ENCODE measurements at places on chromosomes 11 and 22.

GRCh38 chr22:45478108-45478771 is 24.4 kb upstream of the FBLN1 start:
- no peak for DNase-seq

- no peak for DNase-seq
Measured at GRCh38 chr11:36218283-36218921, 70.8 kb downstream of the COMMD9 start.

DNA sequence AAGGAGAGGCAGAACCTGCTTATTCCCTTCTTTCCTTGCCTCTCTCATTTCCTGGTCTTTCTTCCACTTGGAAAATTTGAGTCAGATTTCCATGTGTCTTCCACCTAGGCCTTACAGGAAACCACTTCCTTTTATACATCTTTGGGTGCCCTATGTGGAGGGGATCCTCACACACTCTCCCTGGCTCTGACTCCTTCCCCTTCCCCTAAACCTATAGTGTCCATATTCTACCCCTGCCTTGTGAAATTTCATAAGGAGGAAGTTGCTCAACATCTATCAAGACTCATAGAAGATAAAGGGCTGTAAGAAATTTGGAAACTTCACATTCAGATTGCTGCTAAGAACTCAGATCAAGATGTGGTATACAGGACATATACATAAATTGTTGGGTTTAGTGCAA is 20.4 kb downstream of the TUG1 start:
- DNase-seq, result no peak

GRCh38 chr11:102488208-102488607 is 35.6 kb upstream of the TMEM123 start:
- no peak for DNase-seq

DNA sequence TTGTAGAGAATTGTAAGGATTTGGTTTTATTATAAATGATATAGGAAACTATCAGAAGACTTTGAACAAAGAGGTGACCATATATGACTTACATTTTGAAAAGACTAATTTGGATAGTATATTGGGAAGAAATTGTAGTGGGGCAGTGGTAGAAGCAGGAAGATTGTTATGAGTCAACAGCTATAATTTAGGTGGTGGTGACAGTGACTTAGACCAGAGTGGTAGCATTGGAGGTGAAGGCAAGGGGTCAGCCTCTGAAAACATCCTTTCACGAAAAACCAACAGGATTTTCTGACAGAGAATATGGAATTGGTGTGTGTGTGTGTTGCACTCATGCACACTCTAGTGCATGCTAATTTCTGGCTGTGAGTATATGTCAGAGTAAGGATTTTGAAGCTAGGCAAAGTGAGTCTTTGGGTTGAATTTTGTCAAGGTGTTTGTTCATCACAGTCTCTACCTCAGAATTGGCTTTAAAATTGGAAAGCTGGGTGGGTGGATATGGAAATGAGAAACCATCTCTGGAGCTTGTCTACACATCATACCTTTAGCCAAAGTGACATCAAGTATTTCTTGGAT is 8.2 kb upstream of the HBE1 start:
- DNase-seq, result no peak

- DNase-seq, result no peak
Measured at GRCh38 chr11:61855939-61856680, 28.0 kb downstream of the FADS2 start.

DNA sequence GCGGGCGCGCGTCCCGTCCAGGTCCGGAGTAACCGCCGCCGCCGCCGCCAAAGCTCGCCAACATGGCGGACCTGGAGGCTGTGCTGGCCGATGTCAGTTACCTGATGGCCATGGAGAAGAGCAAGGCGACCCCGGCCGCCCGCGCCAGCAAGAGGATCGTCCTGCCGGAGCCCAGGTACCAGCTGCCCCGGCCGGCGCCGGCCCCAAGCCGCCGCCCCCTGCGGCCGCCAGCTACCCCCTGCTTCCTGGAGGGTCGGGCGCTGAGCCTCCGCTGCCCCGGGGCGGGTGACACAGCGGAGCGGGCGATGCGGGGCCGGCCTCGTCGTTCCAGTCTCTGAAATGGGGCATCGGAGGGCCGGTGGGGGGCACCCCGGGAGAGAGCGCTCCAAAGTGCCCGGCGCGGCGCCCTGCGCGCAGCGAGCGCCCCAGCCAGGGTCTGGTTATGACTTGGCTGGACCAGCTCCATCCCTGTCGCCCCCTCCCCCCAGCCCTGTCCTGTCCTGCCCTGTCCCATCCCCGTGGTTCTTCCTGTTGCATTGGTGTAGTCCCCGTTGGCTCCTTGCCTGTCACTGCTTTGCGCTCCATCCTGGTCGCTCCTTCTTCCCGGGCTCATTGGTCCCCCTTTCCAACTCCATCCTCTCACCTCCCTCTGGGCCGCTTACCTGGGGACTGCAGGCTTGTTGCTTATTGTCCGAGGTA is 653 bp downstream of the GRK3 start:
- no peak for DNase-seq

GRCh38 chr11:57294225-57295131 is 30.3 kb downstream of the TNKS1BP1 start:
- DNase-seq, result no peak

DNA sequence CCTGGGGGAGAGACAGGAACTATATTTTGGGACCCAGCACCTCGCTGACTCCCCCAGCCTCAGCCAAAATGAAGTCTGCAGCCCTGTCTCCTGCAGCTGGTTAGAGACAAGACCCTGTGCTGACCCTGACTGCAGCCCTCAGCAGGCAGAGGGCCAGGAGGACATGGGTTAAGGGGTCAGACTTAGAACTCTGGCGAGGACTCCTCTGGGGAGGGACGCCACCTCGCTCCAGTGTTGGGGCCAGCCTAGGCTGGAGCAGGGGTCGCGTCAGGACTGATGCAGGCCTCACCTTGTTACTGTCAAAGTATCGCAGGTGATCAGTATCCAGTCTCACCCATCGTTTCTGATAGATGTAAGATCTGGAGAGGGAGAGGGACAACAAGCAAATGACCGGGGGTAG is 36.9 kb upstream of the PDE2A start:
- DNase-seq, result no peak

- no peak for DNase-seq
Measured at GRCh38 chr11:60954421-60954820, 2.4 kb upstream of the SLC15A3 start.

DNA sequence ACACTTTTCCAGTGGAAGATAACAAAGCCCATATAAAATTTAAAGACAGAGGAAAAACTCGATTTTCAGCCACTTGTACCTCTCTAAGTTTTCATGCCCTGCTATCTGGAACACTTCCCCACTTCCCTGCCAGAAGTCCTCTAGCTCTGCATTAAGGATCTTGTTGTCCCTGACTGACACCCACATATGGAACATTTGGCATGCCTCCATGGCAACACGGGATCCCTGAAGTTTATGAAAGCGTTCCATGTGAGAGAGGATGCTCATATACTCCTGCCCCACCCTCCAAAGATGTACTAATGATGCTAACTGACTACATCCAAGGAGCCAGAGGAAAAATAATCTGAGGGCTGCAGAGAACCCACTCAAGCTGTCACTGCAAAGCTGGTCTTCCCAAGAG is 8.8 kb upstream of the C11orf91 start:
- DNase-seq, result no peak

DNA sequence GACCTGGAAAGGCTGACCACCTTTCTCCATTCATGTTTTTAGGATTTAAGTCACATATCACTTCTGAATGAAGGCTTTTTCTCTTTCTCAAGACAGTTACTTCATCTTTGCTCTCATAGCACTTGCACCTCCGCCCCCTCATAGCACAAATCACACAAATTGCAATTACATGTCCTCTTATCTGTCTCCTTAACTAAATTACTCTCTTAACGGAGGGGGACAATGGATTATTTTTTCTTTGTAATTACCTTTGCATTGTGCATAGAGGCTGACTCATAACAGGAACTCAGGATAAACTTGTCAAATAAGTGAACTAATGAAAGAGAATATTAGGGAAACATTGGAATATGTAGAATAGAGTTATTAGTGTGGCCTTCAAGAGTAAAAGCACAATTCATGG is 94.7 kb downstream of the MUC15 start:
- DNase-seq, result no peak

All from stimulated activated CD8-positive, alpha-beta memory T cell treated with anti-CD3 and anti-CD28 coated beads, Interleukin-15, amount 100 ng/mL, for 4 hours (primary cell).